ENCODE measurements at places on chromosomes 2 and 18.
A peak's percentile ranks its signal among the peaks of the same experiment; 100 is the strongest.

- DNase-seq, result peak; percentile 81
Measured at GRCh38 chr18:44838971-44839666, 158.4 kb downstream of the SETBP1 start.

DNA sequence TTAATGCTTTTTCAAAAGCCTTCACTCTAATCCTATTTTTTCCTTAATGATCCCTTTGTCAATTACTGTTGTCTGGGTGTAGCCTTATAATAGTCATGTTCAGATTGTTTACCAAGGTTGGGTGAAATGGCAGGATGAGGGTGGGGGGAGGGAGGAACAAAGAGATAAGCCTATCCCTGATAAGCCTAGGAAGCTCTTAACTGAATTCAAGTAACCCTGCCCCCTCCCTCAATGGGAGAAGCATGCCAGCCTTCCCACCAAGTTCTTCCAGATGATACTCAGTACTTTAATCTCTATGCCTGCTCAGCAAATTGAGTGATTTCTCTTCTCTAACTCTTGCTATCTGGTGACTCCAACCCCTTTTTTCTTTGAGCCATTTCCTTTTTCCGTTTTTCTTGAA lies 180.3 kb upstream of the ETAA1 start:
- DNase-seq, result no peak

- peak; percentile 57 for DNase-seq
Measured at GRCh38 chr2:235055891-235056516, 104.2 kb downstream of the SH3BP4 start.

GRCh38 chr2:65326276-65326675 lies 98.6 kb downstream of the ACTR2 start:
- no peak for DNase-seq

GRCh38 chr2:108587621-108588020 lies 53.4 kb downstream of the LIMS1 start:
- DNase-seq, result peak; percentile 93

- DNase-seq, result no peak
Measured at GRCh38 chr18:77230645-77231044, 19.0 kb upstream of the GALR1 start.

DNA sequence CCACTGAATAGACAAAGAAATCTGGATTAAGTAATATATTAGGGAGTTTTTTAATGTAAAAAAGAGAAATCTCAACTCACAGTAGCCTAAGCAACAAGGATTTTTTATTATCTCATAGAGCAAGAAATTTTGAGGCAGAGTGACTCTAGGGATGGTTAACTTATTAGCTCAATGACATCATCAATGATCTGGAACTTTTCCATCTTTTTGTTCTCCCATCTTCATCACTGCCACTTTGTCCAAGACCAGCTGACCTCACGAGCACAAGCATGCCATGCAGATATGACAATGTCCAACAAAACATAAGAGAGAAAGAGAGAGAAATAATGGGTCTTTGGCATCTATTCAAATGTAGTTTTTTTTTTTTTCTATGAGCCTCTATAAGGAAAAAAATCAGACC lies 211.8 kb upstream of the RND3 start:
- DNase-seq, result no peak

- DNase-seq, result no peak
Measured at GRCh38 chr2:205166745-205167144, 515.6 kb upstream of the NRP2 start.

- no peak for DNase-seq
Measured at GRCh38 chr2:133871545-133872209, 303.4 kb upstream of the NCKAP5 start.

DNA sequence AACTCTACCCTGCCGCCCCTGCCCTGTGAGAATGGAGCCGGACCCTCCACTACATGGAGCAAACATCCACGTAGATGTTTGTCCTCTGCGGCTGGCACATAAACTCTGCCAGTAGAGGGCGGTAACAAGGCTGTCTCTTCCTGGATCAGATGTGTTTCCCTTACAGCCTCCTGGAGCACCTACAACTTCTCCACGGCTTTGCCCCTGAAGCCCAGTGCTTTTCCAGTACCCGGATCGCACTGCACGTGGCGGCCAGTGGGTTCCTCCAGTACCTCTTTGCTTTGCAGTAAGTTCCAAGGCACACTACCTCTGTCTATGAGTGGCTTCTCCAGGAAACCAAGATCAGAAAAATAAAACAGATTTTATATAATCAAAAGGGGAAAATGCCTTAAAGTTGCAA lies 651.3 kb downstream of the DCDC2C start:
- DNase-seq, result no peak

- no peak for DNase-seq
Measured at GRCh38 chr2:130374587-130375290, 18.9 kb downstream of the PTPN18 start.

DNA sequence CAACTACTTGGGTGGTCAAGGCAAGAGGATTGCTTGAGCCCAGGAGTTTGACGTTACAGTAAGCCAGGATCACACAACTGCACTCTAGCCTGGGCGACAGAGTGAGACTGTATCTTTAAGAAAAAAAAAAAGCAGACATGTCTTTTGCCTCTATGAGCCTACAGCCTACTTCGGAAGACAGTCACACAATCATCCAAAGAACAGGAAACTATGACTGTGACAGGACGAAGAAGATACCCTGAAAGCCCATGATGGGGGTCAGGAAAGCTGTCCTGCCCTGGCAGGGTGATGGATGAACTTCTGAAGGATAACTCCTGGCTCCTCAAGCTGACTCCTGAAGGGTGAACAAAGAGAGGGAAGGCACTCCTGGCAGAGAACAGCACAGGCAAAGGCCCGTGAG lies 251.7 kb upstream of the SIX2 start:
- DNase-seq, result no peak

DNA sequence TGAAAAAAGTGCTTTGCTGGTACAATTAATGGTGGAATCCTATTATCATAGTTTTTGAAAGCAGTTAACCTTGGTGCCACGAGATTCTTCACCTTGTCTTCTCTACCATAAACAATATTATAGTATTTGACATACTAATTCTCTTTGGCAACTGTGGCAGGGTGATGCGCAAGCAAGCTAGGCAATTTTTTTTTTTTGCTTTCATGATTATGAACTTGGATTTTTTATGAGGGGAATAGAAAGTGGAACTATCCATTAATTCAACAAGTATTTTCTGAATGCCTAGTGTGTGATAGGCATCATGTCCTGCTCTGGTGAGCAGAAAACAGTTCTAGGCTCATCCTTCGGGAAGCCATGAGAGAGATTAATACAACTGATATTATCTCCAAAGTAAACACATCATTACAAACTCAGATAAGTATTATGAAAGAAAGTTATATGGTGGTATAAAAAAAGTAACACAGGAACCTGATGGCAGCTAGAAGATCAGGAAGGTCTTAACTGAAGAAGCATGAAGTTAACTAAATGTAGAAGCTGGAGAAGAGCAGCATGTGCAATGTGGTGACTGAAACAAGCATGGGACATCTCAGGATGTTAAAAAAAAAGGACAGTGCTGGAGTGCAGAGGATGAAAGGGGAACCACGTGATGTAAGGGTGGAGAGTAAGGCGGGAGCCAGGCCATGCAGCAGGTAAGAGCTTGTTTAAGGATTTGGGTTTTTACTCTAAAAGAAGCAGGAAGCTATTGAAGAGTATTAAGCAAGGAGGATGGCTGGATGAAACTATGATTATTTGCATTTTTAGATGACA lies 113.7 kb downstream of the ZEB2 start:
- DNase-seq, result no peak

DNA sequence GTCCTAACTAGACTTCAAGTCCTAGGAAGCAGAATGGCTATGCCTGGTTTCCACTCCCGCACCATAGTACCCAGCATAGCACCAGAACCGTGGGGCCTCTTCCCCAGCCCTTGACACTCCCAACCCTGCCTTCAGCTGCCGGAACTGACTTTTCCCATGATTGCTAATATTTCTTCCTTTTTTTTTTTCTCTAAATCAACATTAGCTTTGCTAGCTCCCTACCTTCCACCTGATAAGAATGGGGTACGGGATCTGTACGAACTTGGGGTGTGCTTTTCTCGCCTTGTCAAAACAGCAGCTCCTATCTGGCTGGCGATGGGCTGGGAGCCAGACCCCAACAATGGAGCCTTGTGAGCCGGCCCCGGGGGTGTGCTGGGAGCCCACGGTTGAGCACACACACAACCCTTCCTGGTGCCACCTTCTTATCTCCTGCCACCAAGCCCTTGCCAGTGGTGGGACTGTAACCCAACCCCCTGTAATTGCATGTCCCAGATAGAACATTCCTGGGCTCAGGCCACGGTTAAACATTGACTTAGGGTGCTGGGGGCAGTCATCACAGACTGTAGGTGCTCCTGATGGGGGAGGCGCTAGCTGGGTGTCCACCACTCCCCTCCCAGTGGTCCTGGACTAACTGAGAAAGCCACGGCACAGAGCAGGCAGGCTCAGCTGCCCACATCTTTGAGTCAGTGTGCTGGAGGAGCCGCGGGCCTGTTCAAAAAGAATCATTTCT lies 213.0 kb upstream of the HAAO start:
- no peak for DNase-seq

- no peak for DNase-seq
Measured at GRCh38 chr18:56716692-56717146, 65.6 kb downstream of the WDR7 start.

DNA sequence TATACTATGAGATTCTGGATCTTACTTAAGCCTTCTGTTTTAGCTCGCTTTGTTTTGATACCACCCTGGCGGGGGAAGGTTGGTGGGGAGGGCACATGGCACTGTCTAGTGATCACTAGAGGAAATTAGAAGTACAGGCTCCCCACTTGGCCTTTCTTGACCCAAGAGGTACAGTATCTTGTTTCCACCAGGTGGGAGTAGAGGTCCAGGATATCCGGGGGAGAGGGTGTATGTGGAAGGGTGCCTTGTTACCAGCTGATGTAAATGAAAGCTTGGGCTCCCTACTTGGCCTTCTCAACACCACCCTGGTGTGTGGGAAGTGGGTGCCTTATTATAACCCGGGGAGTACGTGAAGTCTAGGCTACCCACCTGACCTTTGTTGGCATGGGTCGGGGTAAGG lies 7.5 kb downstream of the GALNT1 start:
- no peak for DNase-seq

GRCh38 chr18:48715711-48716361 lies 177.0 kb downstream of the CTIF start:
- no peak for DNase-seq

DNA sequence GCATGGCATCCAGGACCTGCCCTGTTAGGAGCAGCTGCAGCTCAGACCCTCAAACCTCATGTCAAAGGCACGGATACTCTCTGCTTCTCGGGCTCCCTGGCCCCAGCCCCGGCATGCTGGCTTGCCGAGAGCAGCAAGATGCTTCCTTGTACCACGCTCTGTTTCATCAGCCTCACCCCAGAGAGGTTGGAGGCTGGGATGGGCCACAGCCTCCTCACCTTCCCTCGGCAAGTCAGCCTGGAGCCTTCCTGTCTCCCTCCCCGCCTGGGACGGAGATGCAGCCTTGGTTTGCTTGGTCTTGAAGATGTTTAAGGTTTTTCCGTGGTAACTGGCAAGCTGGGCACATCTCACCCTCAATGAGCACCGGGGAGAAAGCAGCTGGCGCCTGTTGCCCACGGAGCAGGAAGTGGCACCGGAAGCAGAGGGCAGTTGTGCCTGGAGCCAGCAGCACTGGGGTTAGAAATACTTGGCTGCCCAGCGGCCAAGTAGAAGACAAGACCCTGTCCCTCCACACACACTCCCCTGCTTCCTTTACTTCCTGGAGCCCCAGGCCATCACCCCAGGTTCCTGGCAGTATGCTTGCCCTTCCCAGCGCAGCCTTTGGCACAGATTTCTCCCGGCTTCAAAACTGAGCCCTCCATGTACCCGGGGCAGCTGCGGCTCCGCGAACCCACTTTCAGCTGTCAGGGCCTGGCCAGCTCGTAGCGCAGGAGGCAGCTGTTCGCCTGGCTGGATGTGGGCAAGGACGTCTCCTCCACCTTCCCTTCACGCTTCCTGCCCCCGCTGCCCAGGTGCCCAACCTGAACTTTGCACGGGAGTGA lies 17.4 kb downstream of the FBLN7 start:
- DNase-seq, result no peak

DNA sequence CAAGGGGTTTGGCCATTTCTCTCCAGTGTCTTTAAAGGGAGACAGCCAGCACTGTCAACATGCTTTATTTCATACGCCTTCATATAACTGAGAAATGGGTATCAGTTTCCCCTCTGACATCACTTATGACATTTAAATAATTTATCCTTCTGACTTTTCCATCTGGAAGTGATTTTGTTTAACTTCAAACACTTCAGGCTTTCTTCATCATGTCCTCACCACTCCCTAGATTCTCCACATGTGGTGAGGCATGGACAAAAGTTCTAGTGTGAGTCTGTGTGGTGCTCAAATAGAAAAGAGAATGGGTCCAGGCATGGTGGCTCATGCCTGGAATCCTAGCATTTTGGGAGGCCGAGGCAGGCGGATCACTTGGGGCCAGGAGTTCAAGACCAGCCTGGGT lies 158.6 kb downstream of the TXNL1 start:
- DNase-seq, result no peak

DNA sequence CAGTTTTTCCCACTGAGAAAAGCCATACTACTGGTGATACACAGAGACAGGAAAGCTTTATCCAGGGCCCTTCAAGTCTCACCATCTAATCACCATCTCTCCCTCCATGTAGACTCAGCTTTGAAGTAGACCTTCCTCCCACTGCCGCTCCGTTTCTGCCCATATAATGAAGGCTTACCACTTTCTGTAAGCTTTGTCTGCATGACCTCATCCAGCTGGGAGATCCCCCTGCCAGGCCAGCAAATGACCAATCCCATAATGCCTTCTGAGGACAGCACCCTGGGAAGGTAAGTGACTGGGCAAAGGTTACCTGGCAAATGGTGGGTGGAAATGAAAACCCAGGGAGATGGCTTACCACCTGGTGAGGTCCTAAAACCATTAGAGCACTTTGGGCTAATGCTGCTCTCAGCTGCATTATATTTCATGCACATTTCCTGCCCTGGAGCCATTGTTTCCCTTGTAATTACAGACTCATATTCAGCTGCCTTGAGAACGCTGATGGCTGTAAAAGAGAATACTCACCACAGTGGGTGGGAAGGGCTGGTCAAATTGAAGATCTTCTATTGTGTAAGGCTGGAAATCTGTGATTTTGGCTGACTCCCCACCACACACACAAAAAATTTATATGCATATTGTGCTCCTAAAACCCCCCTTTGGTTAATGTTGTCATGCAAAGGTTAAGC lies 350.7 kb upstream of the SYT4 start:
- DNase-seq, result no peak
